ENCODE measurements at places on chromosomes 1 and 21.

DNA sequence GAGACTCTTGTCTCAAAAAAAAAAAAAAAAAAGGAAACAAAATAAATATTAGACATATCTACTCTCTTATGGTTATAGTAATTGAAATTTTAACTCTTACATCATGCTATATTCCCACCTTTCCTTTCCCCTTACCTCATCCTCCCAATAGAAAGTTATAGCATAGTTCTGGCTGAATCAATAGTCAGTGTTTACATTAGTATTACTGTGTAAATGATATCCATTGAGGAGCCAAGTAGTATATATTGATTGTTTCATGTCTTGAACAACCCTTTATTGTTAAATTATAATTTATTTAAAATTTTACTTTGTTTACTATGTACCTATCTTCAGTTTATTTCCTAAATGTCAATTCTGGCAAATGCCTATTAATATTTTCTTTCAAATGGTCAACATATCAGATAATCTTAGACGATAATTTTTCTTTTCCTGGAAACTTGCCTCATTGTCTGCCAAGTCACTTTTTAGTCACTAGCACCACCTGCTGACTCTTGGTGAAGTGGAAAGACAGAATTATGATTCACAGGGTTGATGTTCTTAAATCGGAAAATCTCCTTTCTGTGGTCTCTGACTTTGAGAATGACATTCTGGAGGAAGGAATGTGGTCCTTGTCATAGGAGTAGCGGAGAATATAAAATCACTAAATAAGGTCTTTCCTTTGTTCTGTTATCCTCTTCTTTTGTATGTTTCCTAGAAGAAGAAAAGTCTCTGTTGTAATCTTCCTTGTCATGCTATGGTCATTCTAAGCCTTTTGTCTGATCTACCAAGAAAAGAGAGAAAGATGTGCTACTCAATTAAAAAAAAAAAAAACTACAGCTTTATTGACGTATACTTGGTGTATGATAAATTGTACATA lies 8.6 kb downstream of the HJV start:
- no peak for DNase-seq

DNA sequence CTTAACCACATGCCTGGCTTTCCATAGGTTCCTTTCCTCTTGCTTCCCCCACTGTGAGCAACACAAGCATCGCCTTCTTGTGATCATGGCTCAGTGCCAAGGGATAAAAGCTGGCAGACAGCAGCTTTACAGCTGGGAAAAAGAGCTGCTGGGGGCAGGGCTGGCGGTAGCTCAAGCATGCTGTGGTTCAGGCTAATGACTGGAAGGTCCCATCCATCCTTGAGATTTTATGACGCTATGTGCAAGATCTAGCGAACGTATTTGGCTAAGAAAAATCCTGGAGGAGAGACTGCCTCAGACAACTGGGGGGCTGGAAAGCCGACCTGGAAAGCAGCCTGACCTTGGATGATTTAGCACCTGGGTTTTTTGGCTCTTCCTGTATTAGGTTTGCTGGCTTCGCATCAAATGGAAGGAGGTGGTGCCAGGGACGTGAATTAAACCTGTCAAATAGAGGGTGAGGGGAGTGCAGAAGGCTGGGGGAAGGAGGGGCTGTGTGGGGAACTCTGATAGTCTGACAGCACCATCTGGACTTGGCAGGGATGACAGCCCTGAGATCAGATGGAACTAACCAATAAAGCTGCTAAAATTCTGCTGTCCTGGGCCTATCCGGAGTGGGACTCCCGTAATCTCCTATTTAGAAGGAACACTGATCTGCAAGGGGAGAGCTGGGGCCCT lies 34.8 kb downstream of the ZMYND12 start:
- no peak for DNase-seq

DNA sequence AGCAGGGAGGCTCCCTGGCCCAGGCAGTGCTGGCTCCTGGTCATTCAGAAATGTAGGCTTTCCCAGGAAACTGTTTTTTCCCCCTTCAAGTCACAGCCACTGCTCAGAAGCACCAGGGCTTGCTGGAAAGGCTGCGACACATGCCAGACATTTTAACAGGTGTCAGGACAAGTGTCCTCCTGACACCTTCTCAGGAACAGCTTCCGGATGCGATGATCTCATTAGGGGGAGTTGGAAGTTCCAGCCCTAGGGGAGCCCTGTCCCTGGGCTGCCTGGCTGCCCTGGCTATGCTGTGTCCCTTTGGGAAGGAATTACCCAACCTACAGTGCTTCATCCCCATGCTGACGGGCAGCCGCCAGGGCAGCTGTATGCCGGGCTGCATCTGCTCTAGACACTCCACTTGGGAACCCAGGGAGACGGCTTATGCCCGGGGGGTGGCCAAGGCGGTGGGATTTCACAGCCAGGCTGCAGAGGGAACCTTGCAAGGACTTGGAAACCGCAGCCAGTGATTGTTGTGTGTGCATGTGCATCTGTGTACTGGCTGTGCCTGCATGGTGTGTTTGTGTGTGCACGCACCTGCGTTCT lies 41.8 kb downstream of the AJAP1 start:
- DNase-seq, result no peak

- DNase-seq, result no peak
Observed at GRCh38 chr1:240843798-240844197, 231.8 kb upstream of the GREM2 start.
